ENCODE measurements at places on chromosomes 6 and 20.

DNA sequence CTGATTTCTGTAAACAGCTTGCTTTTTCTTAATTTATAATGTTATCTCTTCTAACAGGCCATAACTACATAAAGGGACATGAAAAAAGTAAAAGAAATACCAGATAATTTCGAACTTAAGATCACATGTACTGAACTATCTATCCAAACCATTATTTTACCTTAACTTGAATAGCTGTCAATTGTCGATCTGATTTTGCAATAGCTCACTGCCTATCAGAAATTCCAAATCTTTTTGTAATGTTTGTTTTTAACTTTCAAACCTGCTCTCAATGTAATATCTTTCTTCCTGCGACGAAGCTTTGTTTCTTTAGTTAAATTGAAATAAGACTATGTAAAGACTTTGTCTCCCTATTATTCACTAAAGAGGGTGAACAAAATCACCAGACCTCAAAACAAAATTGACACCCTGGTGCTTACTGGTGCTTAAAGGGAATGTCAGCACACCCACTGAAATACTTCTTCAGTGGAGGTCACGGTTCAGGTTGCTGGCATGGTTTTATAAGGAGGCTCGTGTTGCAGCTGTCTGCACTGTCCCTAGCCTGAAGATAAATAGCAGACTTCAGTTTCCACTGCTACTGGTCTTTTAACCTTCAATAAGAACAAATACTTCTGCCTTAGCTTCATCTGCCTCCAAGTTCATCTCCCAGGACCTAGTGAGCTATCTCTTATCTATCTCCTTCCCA is 117.5 kb upstream of the QKI start:
- no peak for DNase-seq

DNA sequence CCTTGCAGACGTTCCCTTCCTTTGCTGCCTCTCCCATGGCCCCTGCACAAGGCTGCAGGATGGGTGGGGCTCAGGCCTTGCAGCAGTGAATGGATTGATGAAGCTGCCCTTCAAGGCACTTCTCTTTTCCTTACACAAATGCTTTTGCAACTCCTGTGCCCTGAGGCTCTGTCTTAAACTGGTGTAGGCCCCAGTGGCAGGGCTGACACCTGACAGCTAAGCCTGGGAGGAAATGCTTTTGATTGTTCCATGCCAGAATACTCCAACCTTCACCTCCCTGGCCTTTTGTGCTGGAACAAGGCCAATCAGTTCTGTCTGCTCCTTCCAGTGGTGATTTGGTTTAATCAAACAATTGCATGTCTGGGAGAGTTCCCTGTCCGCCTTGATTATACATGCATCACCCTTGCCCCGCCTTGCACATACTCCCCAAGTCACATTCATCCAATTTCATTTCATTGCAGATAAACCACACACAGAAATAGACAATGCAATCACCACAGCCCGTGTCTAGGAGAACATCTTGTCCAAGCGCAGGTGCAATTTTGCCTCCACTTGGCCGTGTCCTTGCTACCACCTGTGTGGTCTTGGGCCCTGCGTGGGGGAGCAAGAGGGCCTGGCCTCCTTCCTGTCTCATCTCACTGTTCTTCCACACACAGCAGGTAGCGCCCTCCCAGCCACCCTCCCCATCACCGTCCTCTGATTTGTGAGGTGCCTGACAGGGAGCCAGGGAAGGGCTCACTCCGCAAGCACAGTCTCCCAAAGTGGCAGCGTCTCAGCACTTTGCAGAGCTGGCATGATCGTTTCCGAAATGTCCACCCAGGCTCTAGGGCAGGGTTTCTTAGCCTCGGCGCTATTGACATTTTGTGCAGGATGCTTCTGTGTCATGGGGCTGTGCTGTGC is 120.4 kb downstream of the CDH26 start:
- DNase-seq = no peak

DNA sequence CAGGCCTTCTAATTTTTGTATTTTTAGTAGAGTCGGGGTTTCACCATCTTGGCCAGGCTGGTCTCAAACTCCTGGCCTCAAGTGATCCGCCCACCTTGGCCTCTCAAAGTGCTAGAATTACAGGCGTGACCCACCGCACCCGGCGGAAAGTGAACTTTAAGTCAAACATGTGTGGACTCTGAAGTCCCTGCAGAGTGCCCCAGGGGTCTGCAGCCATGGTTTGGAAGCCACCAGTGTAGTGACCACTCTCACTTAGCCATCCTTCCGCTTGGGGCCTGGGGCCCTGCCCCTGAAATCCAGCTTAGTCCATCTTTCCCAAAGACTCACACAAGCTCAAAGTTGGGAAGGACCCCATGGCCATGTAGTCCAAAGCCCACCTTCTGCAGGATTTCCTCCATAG is 164.5 kb downstream of the GRM4 start:
- no peak for DNase-seq

DNA sequence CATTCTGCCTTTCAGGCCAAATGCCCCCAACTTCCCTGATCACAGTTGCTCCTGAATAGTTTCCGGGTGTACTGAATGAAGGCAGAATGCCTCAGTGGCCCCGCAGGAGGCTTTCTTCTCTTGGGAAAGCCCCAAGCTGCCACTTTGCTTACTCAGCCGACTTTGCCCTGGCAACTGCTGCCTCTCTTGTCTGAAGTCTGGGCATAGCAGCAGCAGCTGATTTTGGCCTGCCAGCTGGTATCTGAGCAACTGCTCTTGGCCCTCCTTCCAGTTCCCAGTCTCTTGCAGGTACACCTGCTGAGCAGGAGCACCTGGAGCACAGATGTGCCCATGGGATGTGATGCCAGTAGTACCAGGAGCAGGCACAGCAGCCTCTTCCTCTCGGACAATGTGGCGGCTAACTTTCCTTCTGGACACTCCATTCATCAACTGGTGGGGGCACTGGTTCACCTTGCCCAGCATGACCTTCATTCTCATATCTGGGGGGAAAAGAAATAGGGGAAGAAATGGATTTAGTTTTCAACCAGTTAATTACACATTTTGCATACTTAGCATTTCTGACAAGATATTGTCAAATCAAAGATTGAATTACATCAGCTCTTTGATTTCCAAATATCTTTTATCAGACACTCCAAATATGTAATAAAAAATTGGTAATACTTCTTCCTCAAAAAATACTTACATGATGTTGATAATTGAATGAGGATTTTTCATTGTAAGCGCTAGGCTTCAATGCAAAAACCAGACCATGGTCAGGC is 468.2 kb downstream of the PKHD1 start:
- no peak for DNase-seq

- DNase-seq = no peak
These were observed 89.2 kb upstream of the PRSS16 start for GRCh38 chr6:27158316-27158643.

GRCh38 chr6:31145386-31145785 is 6.5 kb upstream of the PSORS1C2 start:
- DNase-seq = no peak

DNA sequence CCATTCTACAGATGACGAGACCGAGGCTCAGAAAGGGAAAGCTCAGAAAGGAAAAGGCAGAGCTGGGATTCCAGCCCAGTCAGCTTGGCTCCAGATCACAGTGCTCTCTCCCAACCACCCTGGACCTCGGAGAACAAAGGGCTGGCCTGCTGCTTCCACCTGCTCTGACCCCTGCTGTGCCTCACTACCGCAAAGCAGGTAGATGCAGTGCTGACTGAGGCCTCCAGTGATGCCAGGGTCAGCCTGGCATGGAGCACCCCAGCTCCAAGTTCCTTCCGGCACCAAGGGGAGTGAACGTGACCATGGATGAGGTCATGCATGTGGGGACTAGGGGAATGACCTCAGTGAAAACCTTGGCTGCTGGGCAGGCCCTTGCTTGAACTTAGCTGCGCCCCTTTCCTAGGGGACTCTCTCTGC is 20.7 kb upstream of the TLDC2 start:
- peak; percentile 71 for DNase-seq

- DNase-seq = no peak
These were observed 75.3 kb downstream of the PRDM1 start for GRCh38 chr6:106161311-106161874.

DNA sequence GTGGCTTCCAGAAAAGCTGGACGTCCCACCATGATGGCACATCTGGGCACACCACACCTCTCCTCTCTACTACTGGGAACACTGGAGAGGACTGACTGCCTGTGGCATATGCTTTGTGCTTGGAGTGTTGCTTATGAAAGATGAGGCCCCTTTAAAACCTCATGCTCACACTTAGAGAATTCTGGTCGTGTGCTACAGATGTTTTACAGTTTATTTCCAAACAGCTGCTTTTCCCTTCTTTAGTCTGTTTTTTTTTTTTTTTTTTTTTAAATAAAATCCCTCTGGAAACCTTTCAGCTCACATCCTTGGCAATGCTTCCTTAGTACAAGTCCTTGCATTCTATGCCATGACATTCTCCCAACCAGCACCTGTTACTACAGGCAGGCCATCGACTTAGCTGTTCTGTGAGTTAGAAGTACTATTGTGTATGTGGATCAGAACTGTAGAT is 60.3 kb downstream of the BMP6 start:
- DNase-seq = no peak

GRCh38 chr20:49344975-49345374 is 67.1 kb upstream of the ZNFX1 start:
- DNase-seq = peak; percentile 97

DNA sequence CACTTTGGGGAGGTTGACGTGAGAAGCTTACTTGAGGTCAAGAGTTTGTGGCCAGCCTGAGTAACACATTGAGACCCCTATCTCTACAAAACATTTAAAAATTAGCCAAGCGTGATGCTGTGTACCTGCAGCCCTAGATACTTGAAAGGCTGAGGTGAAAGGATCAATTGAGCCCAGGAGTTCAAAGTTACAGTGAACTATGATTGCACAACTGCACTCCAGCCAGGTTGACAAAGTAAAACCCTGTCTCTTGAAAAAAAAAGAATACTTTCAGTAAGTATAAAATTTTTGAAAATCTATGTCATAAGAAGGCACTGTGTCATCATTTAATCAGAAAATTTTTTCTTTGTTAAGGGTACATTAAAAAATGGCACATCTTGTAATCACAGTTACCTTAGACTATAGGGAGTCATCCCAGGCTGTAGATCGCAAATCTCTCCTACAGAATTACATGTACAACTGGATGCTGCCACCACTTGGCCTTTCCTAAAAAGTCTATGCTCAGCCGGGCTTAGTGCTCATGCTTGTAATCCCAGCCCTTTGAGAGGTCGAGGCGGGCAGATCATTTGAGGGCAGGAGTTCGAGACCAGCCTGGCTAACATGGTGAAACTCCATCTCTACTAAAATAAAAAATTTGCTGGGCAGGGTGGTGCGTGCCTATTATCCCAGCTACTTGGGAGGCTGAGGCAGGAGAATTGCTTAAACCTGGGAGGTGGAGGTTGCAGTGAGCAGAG is 17.0 kb upstream of the MRS2 start:
- no peak for DNase-seq

- no peak for DNase-seq
These were observed 39.6 kb downstream of the SLC23A2 start for GRCh38 chr20:4961746-4962145.

- no peak for DNase-seq
These were observed 59.3 kb downstream of the UBE3D start for GRCh38 chr6:83006270-83006905.

- DNase-seq = no peak
These were observed 12.6 kb downstream of the AFDN start for GRCh38 chr6:167839343-167839742.

GRCh38 chr6:4967301-4968030 is 36.4 kb downstream of the RPP40 start:
- no peak for DNase-seq

GRCh38 chr6:4577406-4577805 is 198.8 kb upstream of the CDYL start:
- peak; percentile 80 for DNase-seq

GRCh38 chr20:4413314-4414049 is 308.2 kb upstream of the PRND start:
- no peak for DNase-seq

DNA sequence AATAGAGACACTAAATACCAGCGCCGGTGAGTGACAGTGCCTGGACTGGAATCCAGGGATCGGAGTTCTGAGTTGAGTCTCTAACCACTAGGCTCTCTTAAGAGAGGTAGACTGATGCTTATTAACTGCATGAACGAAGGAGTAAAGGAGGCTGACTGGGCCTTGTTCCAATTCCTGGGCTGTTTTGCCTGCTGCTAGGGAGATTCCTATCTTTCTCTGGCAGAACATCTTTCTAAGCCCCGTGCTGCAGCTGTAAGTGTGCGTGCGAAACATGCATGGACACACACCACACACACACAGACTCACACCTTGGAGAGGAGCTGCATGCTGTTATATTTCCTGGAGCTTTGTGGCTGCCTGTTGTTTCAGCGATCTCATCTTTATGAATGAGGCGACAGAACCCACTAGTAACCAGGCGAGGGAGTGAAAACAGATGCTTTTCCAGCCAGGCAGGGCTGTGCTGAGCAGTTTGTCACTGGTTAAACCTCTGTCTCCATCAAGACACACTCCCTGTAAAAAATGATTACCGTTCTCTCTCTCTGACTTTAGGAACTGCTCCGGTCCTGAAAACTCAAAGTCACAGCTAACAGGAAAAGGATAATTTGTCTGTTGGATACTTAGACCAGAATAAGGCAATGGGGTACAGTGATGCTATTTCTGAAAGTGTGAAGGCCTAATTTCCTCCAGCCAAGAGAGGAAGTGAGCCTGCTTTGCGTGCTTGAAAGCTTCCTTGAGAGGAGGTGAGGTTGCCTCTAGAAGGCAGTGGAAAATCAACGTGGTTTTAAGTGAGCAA is 157.4 kb upstream of the ZNF217 start:
- DNase-seq = peak; percentile 52

- DNase-seq = no peak
These were observed 132.7 kb upstream of the MAP3K7 start for GRCh38 chr6:90719321-90720195.

DNA sequence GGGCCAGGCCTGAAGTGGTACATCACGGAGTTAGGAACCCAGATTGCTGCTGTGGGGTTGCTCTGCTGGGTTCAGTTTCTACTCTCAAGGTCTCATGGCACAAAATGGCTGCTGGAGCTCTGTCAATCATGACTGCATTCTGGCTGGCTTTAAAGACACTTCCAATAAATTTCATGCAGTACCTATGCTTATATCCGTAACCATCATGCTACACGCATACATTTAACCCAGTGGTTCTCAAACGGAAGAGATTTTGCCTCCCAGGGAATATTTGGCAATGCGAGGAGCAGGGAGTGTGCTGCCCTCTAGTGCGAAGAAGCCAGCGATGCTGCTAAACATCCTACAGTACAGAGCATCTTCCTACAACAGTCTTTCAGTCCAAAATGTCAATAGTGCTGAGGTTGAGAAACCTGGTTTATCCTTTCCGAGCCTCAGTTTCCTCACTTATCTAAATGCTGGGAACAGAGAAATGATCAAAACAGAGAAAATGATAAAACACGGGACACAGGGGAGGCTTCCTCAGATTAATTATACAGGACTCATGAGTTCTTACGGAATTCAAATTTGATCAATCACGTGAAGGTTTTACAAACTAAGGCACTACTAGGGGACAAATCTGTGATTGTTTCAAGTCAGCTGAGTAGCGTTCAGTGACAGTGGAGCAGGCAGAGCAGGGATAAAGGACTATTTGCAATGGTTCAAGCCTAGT is 9.6 kb upstream of the SLC2A10 start:
- peak; percentile 72 for DNase-seq

GRCh38 chr6:43768506-43768860 is 1.5 kb upstream of the VEGFA start:
- DNase-seq = no peak

Data from ELR (cell line).